ENCODE measurements at places on chromosomes 1 and 21.

DNA sequence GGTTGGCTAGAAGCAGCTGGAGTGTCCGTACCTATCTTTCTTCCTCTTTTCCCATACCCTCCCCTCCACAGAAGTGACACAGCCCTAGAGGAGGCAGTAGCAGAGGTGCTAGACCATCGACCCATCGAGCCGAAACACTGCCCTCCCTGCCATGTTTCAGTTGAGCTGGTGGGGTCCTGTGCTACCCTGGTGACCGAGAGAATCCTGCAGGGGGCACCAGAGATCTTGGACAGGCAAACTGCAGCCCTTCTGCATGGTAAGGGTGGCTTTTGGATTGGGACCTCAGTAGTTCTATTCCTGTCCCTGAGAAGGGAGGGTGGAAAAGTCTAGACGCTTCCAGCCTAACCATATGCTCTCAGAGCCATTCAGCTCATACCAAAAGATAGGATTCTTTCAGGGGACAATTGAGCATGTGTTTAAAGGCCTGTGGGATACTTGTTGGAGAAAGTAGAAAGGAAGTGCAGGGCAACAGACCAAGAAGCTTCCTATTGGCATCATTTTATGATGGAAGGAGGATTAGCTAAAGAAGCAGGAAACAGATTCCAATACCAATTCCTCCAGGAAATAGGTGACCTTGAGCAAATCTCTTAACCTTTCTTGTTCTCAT lies 11.7 kb upstream of the BNIPL start:
- peak; percentile 89 for DNase-seq

GRCh38 chr1:83026745-83027144 lies 972.2 kb downstream of the TTLL7 start:
- no peak for DNase-seq

GRCh38 chr1:101382135-101382534 lies 145.3 kb downstream of the S1PR1 start:
- no peak for DNase-seq

GRCh38 chr21:14878971-14879370 lies 185.8 kb downstream of the NRIP1 start:
- DNase-seq, result no peak

DNA sequence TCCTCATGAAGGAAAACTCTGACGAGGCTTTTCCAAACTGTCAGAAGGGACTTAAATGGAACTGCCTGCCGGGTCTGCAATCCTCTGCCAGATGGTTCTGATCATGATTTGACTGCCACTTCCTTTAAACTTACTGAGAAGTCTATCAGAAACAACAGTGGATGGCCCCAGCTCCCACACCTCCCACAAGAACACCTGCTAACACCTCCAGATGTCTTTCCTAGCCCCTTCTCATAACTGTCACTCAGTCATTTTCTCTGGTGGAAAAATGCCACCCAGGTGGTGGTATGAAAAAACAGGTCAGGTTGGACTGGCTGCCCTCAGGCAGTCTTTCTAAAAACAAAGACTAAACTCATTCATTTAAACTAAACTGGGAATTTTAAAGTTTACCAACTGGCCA lies 66.7 kb upstream of the ABCD3 start:
- no peak for DNase-seq

DNA sequence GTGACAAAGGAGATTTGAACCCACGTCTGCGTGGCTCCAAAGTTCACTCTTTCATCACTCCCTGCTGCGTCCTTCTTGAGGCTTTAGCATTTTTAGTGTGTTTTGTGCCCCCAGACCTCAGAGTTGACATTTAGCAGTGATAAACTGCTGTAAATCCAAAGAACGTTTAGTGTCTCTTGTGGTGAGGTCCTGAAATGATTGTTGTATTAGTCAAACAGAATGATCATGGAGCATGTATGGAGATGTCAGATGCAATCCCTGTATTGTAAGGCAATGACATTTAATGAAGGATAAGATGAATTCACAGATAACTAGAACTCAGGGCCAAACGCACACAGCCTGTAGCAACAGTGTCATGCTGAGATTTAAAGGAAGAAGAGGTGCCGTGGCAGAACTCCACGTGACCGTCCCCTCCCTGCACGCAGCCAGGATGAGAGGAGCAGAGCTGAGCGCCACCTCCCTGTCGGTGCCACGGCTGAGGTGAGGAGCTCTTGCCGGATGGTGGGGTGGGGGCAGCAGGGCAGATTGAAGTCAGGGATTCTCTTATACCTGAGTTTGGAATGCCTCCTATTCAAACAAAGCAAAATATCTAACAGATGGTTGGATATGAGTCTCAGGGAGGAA lies 30.1 kb downstream of the NTPCR start:
- DNase-seq, result no peak

DNA sequence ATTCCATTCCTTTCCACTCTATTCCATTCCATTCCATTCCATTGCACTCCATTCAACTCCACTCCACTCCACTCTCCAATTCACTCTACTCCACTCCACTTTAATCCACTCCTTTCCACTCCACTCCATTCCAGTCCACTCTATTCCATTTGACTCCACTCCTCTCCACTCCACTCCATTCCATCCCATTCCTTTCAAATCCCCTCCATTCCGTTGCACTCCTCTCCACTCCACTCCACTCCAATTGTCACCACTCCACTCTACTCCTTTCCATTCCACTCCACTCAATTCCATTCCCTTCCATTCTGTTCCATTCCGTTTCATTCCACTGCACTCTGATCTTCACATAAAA lies 2563.7 kb upstream of the TPTE start:
- no peak for DNase-seq

DNA sequence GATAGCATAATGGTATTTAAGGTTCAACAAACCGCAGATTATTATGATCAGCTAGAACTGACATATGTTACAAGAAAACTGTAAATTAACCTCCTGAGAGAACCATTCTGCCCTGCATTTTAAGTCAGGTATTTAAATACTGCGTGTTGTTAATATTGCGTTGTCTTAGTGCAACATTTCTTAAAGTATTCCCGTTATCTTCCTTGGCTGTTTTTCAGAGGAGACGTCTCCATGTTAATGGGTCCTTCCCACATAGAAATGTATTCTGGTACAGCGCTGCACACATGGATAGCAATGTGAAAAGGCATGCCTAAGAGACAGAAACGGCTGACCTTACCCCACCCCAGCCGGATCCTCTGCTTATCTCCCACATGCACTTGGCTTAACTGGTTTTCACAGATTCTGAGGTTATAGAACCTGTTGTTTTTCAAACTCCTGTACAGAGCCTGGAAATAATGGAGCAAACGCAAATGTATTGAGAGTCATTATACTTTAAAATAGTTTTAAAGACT lies 22.8 kb upstream of the DEGS1 start:
- no peak for DNase-seq

DNA sequence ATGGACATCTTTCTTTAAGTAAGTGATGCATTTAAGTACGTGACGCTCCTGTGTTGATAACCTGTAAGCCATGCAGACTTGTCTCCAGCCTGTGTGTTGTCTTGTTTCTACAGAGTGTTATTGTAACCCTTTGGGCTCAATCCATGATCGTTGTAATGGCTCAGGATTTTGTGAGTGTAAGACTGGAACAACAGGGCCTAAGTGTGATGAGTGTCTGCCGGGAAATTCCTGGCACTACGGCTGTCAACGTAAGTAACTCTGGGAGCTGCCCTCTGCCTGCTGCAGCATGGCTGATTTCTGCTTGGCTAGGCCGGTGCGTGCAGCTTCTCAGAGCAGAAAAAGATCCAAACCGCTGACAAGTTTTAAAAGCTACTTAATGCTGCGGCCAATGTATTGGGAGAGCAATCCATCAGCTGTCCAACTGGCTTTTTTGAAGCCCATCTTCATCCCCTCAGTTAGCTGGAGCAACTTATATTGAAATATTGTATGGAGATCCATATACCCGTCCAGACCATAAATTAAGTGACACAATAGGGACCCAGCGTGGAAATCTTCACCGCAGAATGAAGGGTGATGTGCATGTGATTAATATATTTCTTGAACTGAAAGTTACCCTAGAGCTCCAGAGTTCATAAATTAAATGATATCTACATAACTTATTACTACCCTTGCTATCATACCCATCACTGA lies 295.9 kb downstream of the NTNG1 start:
- no peak for DNase-seq

DNA sequence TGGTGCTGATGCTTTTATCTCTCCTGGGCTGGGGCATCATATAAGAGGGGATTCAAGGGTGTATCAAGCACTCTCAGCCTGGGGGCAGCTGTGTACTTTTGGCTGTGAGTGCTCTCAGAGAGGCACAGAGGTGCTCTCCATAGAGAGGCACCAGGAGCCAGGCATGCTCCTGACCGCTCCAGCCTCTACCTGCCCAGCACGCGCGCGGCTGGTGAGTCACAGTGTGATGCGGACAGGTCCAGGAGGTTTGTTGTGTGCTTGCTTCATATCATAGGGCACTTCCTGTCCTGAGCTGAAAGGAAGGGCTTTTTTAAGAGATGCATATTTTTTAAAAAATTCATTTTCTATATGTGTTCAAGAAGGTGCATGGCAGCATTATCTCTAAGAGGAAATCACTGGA lies 93.6 kb upstream of the BCAR3 start:
- no peak for DNase-seq

GRCh38 chr1:166470441-166470840 lies 303.6 kb upstream of the FAM78B start:
- DNase-seq, result no peak

- DNase-seq, result no peak
Observed at GRCh38 chr1:41313661-41314131, 47.5 kb upstream of the FOXO6 start.

DNA sequence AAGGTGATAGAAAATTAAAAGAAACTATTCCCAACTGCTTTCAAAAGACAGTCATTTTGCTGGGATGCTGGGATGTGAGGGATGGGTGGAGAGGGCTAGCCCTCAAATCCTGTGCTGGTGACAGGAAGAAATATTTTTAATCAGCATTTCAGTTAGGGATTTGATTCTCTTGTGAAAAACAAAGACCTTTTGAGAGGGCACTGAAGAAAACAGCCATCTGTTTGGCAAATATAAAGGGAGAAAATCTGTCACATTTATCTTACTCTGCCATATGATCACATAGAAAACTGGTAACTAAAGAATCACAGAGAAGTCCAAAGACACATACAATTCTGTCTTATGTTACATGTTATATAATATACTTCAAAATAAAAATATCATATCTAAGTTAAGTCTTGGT lies 12.3 kb downstream of the STXBP3 start:
- DNase-seq, result no peak

DNA sequence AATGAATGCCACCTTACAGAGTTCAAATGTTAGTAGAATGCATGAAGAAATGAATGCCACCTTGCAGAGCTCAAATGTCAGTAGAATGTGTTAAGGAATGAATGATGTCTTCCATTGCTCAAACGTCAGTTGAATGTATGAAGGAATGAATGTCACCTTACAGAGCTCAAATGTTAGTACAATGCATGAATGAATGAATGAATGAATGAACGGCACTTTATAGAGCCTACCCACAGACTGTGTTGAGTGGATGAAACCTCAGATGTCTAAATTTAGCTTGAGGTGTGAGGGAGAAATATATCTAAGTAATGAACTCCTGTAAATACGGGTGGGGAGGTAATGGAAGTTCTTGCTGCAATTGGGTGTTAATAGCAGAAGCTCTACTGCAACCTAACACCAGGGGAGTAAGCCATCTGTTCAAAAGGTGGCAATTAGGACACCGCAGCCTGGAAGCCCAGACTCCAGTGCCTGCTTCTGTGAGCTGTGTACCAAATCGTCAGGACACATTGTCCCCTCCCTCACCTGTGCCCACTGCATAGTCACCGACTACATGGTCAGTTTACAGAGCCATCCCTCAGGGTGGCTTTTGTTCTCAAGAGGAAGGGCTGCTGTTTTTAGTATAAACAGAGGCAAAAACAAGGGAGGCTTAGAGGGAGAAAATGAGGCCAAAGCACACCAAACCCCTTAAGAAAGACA lies 26.7 kb downstream of the SUSD4 start:
- DNase-seq, result no peak

GRCh38 chr21:35527358-35527757 lies 478.3 kb upstream of the RUNX1 start:
- DNase-seq, result no peak

- no peak for DNase-seq
Observed at GRCh38 chr1:240414237-240414636, 197.7 kb downstream of the GREM2 start.
